ENCODE measurements at places on chromosomes 3 and 15.

DNA sequence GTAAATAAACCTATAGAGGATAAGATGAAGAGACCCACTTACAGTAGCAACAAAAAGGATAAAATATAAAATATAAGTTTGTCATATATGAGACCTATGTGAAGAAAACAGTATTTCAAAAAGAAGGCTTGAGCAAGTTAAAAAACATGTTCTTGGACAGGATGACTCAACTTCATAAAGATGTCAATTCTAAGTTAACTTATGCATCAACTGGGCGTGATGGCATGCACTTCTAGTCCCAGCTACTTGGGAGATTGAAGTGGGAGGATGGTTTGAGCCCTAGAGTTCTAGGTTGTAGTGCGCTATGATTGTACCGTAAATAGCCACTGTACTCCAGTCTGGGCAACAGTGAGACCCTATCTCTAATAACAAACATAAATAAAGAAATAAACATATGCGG, 59.7 kb downstream of the PDCD6IP start:
- no peak for DNase-seq

GRCh38 chr3:136346486-136346885, 96.3 kb downstream of the PCCB start:
- DNase-seq, result no peak

- DNase-seq, result peak; percentile 29
Observed at GRCh38 chr15:70578196-70578595, 185.2 kb downstream of the UACA start.

- no peak for DNase-seq
Observed at GRCh38 chr3:97948351-97949109, 23.7 kb downstream of the RIOX2 start.

- no peak for DNase-seq
Observed at GRCh38 chr3:158465074-158465473, 105.9 kb upstream of the MLF1 start.

DNA sequence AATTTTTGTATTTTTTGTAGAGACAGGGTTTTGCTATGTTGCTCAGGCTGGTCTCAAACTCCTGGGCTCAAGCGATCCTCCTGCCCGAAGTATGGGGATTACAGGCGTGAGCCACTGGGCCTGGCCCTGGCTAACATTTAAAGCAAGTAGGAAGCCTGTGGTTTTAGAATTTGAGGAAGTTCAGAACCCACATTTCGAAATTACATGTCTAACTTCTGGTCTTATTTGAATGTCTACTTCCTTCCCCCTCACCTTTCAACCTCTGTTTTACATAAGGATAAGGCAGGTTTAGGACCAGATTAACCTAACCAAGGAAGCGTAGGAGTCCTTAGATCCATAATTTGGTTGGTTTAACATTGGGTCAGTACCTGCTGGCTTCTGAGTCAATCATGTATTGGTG, 120.5 kb upstream of the PROK2 start:
- DNase-seq, result no peak

- DNase-seq, result peak; percentile 80
Observed at GRCh38 chr3:38031022-38031994, 1.9 kb upstream of the PLCD1 start.

GRCh38 chr3:189202106-189202505, 30.3 kb downstream of the TPRG1 start:
- no peak for DNase-seq

DNA sequence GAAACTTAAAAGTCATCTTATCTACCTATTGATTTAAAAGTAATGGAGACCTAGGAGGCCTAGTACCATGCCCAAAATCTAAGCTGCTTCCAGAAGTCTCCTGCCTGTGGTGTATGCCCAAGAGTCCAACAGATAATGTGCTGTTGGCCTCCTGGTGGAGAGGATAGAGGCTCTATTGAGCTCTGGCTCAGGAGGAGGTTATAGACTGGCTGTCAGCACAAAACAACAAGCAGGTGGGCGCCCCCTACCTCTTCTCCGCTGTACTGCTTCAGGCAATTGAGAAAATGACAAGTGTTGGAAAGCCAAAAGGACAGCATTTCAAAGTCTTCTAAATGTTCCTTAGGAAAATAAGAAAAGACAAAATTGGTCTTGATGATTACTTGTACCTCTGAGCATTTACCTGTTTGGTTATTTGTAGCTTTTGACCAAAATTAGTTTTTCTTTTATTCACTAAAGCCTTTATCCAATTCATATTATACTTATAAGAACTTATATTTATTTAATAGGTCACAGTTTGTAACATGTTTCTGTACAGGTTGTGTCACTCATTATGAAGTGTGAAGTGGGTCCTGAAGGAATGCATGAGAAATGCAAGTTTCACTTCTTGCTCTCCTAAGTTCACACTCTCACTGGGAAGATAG, 17.2 kb upstream of the GNB5 start:
- DNase-seq, result no peak

DNA sequence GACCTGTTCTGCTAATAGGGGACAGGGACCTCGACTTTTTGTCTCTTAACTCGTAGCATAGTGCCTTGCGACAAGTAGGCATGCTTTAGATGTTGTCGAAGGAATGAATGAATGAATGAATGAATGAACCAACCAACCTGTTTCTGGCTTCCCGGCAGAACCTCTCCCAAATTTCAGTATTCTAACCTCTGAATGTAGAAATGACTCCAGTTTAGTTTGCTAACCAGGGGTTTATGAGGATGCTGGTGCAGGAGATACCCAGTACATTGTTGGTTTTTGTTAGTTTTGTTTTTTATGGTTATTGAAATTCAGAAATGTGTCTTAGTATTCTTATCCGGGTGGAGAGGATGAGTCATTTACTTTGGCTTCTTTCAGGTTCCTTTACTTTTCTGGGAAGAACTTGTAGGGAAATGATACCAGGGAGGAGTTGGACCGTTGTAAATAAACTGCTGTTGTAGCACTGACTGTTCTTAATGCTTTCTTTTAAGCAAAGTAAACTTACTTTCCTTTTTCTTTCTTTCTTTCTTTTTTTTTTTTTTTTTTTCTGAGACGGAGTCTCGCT, 29.6 kb upstream of the EHHADH start:
- no peak for DNase-seq

GRCh38 chr3:188348435-188349244, 194.7 kb downstream of the LPP start:
- DNase-seq, result no peak

DNA sequence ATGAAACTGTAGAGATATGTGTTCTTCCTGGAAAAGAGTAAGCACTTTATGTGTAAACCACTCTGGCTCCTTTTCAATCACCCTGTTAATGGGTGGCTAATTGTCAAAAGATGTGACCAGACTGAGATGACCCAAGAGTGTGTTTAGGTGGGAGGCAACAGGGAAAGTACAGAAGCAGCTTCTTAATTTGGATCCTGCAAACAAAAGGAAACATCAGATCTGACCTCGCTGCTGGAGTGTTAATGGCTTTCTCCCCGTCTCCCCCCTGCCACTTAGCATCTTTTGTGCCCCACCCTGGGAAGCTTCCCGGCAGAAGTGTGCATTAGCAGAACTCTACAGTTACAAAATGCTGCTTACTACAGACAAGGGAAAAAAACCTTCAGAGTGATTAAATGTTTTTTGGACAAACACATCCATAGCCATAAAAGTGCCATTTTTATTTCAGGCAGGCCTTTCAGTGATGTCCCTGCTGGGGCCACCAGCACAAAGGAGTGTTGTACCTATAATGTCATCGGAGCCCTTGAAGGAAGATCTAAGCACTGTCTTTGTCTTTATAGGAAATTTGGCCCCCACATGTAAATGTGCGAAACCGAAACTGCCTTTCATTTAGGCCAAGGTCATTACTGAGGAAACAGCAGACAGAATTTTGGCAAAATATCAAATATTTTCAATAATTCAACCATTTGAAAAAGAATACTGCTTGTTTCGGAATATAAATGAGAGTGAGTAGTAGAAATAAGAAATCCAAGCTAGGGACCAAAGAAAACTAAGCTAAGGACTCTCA, 311.0 kb downstream of the WDR72 start:
- no peak for DNase-seq

GRCh38 chr3:189277711-189278110, 105.9 kb downstream of the TPRG1 start:
- no peak for DNase-seq

- DNase-seq, result no peak
Observed at GRCh38 chr15:65651831-65652749, 30.4 kb downstream of the SLC24A1 start.

DNA sequence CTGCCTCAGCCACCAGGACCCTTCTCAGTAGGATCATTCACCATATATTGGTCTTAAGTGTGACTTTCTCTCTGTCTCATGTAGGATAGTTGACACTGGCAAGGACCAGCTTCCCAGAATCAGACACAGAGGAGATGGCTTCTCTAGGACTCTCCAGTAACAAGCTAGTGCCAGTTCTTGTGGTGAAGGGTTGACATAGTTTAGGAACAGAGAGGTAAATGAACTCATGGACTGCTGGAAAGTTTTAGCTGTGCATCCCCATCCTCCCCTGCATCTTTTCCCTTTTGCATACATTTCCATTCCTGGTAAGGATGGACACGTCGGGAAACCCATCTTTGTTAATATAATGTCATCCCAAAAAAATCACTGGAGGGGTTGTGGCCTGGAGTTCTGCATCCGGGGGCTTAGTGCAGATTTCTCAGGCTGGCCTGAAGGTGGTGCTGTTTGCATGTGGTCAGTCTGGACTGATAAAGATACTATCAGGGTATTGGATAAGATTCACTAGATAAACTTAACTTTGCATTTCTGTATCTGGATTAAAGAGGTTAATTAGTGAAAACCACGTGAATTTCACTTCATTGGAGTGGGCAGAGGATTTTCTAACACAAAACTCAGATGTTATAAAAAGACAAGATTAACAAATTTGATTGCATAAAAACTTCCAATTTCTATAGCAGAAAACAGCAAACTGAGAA, 110.8 kb downstream of the TBC1D2B start:
- DNase-seq, result no peak

DNA sequence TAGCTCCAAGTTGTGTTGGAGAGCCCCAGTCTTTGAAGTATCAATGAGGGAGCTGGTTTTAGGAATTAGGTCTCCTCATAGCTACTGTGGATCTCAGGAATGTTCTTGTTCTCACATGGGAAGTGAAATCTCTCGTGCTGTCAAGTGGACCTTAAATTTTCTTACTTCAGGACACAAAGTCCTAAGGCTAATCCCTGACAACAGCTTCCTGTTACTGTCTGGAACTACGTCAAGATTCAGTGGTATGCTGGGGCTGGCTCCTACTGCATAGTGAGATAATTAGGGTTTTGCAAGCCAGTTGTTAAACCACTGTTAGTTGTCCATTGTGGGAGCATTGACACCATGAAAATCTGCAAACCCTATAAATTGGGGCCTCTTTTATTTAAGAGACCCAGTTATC, 22.8 kb downstream of the MESP1 start:
- DNase-seq, result no peak
